Right atrium auricular region (tissue), 2 donors: ENCODE measurements at places on chromosomes 13 and 19. TPM values are rescaled to one million over a fixed set of nuclear protein-coding genes. Genes with fewer than 3 reads are reported as not detected.

- H3K36me3 ChIP-seq = no peaks in the 10 kb centered on the region
- no peak for DNase-seq
- no peaks in the 10 kb centered on the region for H3K27me3 ChIP-seq
Measured at GRCh38 chr13:21934284-21934683, 263.4 kb downstream of the FGF9 start.

GRCh38 chr19:10567656-10568055, 1.1 kb downstream of the CDKN2D start:
- DNase-seq = no peak
- no peak overlapping the region for H3K4me3 ChIP-seq
- no peaks in the 10 kb centered on the region for H3K4me1 ChIP-seq
- H3K27me3 ChIP-seq = no peaks in the 10 kb centered on the region

- H3K4me1 ChIP-seq = no peaks in the 10 kb centered on the region
- no peaks in the 10 kb centered on the region for H3K27me3 ChIP-seq
- H3K36me3 ChIP-seq = no peaks in the 10 kb centered on the region
- no peak overlapping the region for H3K27ac ChIP-seq
- DNase-seq = peak; percentile 70
Measured at GRCh38 chr13:28574617-28575142, 79.8 kb upstream of the FLT1 start.

MAST1 gene
- total RNA-seq = not detected

- H3K27ac ChIP-seq = no peak overlapping the region
- H3K4me1 ChIP-seq = peaks cover 9% of the 10 kb centered on the region
- H3K36me3 ChIP-seq = no peaks in the 10 kb centered on the region
- DNase-seq = no peak
- no peak overlapping the region for H3K4me3 ChIP-seq
Measured at GRCh38 chr13:44425041-44425814, 51.6 kb downstream of the SERP2 start.

- H3K4me1 ChIP-seq = no peaks in the 10 kb centered on the region
- H3K4me3 ChIP-seq = no peak overlapping the region
- no peaks in the 10 kb centered on the region for H3K27me3 ChIP-seq
- H3K27ac ChIP-seq = no peak overlapping the region
Measured at GRCh38 chr19:46000491-46001246, 5.4 kb downstream of the CCDC61 start.

DNA sequence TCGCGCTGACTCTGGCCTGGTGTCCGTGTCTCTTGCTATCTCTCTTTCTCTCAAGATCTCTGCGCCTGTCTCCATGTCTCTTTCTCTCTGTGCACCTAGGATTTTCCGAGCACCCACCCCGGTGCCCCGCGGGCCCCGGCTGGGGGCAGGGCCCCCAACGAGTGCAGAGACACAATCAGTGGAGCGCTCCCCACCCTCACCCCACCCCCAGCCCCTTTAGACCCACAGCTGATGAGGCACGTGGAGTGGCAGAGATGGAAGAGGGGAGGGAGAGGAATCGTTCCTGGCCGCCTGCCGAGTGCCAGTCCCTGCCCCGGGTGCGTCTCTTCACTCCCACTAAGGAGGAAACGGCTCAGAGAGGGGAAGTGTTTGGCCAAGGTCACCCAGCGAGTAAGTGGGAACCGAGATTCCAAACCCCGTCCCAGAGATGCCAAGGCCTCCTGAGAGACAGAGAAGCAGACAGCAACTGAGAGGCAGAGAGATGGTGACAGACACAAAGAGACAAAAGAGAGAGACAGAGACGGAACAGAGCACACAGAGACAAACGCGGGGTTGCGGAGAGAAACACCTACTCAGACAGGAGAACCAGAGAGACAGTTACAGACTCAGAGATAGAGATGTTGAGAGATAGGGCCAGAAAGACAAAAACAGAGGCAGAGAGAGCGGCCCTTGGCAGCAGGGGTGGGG, 626 bp upstream of the BCL3 start:
- peak; percentile 80 for DNase-seq
- peak overlapping the region; percentile 94 for H3K27ac ChIP-seq
- H3K4me1 ChIP-seq = peaks cover 87% of the 10 kb centered on the region
- H3K36me3 ChIP-seq = peaks cover 18% of the 10 kb centered on the region
- H3K4me3 ChIP-seq = peak overlapping the region; percentile 62

DNA sequence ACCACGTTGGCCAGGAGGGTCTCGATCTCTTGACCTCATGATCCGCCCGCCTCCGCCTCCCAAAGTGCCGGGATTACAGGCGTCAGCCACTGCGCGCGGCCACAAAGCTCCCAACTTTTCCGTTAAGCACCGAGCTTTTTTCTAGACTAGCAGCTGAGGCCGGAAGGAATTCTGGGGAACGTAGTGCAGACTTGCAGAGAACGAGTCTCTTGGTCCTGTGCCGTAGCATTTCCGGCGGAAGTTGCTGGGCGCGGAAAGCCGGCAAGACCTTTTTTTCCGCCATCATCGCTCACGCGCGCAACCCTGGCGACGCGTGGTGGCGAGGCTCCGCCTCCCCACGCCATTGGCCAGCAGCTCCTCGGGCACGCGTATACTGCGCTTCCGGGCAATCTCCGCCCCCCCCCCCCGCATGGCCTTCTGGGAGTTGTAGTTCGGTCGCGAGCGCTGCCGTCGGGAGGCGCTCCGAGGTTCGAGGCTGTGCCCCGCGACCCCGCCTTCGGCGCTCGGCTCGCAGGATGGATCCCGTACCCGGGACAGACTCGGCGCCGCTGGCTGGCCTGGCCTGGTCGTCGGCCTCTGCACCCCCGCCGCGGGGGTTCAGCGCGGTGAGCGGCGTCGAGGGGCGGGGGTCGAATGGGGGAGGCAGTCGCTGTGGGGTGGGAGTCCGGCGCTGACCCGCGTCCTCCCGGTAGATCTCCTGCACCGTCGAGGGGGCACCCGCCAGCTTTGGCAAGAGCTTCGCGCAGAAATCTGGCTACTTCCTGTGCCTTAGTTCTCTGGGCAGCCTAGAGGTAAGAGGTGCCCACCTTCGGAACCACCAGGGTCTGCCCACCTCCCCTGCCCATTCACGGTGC, at the start of gene MVB12A:
MVB12A (plus strand) TSS at position 427 of the 854 bp plus-strand sequence; CDS start at position 516, 89 bp downstream.
- peak within 1 kb of the TSS; percentile 93 for H3K4me3 ChIP-seq
- no peaks in the 10 kb centered on the region for H3K4me1 ChIP-seq
- peak within 1 kb of the TSS; percentile 80 for H3K27ac ChIP-seq
- no peaks in the 10 kb centered on the region for H3K27me3 ChIP-seq
- peak; percentile 98 for DNase-seq

ZNF221 gene
- 4.1 TPM for total RNA-seq

EHD2 gene
- total RNA-seq = 70.3 TPM

DNA sequence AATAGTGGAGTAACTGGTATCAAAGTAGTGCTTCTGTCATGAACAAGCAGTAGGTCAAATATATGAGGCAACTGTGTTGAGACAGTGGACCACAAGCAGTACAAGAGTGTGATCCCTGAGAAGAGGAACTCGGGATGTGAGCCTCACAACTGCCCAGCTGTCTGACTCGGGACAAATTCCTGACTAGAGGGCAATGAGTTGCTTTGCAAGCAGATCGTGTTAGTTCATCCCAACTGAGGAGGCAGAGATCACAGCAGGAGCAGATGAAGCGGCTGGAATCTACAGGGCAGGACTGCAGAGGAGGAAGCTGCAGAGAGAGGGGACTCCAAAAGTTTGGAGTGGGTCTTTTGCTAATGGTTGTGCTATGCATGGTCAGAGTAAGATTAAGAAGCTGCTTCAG, 741.1 kb downstream of the DIAPH3 start:
- no peak overlapping the region for H3K27ac ChIP-seq
- H3K36me3 ChIP-seq = no peaks in the 10 kb centered on the region
- H3K27me3 ChIP-seq = no peaks in the 10 kb centered on the region
- H3K4me3 ChIP-seq = no peak overlapping the region
- DNase-seq = no peak

DNA sequence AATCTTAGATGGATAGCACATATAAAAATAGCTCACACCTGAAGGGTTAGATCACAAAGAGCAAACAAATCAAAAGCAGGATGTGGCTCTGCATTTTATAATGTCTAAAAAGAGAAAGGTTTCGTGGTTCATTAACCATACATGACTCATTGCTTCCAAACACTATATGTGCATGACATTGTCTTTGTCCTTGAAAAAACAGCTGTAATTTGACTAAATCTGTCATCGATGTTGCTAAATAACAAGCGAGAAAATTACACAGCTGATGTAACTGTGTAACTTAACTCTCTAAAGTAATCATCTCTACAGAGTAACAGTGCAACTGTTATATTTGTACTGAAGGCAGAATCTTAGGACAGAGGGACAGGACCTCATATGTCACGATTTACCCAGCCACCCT, 383.1 kb upstream of the GPC6 start:
- H3K4me3 ChIP-seq = no peak overlapping the region
- no peaks in the 10 kb centered on the region for H3K4me1 ChIP-seq
- H3K27me3 ChIP-seq = no peaks in the 10 kb centered on the region
- H3K36me3 ChIP-seq = no peaks in the 10 kb centered on the region
- no peak overlapping the region for H3K27ac ChIP-seq
- no peak for DNase-seq

DNA sequence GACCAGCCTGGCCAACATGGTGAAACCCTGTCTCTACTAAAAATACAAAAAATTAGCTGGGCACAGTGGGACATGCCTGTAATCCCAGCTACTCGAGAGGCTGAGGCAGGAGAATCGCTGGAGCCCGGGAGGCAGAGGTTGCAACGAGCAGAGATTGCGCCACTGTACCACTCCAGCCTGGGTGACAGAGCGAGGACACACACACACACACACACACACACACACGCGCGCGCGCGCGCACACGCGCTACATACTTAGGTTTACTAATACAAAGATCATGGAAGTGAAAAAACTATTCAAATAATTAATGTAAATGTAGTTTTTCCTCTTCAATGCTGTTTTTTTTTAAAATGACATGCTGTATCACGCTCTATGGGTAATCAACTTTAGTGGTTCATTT, 58.5 kb upstream of the ZDHHC20 start:
- no peaks in the 10 kb centered on the region for H3K4me1 ChIP-seq
- H3K36me3 ChIP-seq = peaks cover 31% of the 10 kb centered on the region
- H3K27ac ChIP-seq = no peak overlapping the region
- no peak overlapping the region for H3K4me3 ChIP-seq

HSPB6 gene
- total RNA-seq = 104 TPM

DNA sequence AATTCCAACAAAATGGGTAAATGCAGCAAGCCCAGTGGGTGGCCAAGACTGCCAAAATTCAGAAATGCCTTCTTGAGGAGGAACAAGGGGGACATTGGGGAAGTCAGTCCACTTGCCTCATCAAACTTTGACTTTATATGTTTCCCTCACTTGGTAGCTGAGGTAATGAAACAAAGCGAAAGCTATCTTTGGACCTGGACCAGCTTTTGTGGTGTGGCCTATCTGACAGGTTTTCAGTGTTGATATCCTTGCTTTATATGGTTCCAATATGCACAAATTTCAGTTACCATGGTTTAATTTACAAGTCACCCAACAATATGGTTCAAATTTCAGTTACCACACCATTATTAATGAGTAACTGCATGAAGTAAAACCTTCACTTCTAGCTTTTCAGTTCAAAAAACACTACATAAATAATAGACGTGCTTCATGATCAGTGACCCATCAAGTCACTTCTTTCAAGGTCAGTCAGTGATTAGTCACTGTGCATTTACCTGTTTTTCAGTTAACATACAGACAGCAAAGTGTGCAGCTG, 17.7 kb upstream of the POU4F1 start:
- H3K4me1 ChIP-seq = no peaks in the 10 kb centered on the region
- no peaks in the 10 kb centered on the region for H3K27me3 ChIP-seq
- no peak overlapping the region for H3K4me3 ChIP-seq
- no peak overlapping the region for H3K27ac ChIP-seq
- DNase-seq = no peak
- peaks cover 13% of the 10 kb centered on the region for H3K36me3 ChIP-seq

DNA sequence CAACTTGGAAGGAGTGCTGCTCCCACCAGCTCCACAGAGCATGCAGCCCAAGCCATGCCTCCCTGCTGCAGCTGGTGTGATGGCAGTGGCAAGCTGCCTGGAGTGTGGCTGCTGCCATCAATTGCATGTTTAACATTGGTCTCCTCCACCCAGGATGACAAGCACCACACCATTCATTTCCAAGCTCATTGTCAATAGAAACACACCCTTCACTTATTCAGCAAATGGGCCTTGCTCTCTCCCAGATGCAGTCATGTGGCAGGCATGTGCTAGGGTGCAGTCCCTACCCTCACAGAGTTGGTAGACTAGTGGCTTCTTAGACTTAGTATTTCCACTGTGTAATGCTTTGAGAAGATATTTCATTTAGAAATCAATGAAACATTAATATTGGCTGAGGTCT, 70.8 kb upstream of the FGF14 start:
- DNase-seq = no peak
- H3K4me3 ChIP-seq = no peak overlapping the region
- no peaks in the 10 kb centered on the region for H3K4me1 ChIP-seq
- no peaks in the 10 kb centered on the region for H3K36me3 ChIP-seq

DNA sequence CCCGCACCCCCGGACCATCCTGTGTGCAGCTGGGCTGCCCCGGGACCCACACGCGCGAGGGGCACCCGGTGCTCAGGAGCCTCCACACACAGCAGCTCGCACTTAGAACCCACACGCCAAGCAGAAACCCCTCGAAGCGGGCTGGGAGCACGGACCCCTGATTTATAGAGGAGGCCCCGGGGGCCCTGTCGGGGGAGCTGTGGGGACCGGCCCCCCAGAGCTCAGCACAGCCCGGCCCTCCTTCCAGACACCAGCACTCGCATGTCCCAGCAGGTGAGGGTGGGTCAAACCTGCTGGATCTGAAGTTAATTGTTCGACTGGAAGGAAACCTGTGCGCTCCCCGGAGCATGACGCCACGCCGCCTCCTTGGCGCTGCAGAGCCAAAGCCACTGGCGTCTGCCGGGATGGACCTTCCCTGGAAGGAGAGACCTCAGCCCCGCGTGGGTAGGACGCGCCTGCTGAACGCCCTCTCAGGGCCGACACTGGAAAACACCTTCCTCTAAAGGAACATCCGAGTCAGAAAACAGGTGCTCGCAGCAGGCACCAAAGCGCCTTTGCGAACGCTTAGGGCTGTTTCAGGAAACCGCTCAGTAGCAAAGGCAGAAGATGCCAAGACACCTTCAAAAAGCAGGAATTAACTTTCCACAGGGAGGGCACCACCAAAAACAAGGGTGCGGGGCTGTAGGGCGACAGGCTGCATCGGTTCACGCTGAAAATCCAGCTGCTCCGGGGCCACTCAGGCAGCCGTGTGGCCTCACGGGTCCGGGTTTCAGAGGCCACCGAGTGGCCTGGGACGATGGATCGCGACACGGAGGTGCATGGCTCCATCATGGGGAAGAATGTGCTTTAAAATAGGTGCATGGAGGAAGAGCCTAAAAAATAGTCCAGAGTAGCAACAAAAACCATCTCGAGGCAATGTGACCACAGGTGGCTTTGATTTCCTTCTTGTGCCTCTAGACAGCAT, 37.8 kb upstream of the GRTP1 start:
- no peak for DNase-seq
- no peaks in the 10 kb centered on the region for H3K4me1 ChIP-seq
- no peaks in the 10 kb centered on the region for H3K27me3 ChIP-seq
- no peaks in the 10 kb centered on the region for H3K36me3 ChIP-seq
- H3K4me3 ChIP-seq = no peak overlapping the region

GRCh38 chr13:31174018-31174417, 12.3 kb upstream of the HSPH1 start:
- no peak overlapping the region for H3K27ac ChIP-seq
- H3K36me3 ChIP-seq = no peaks in the 10 kb centered on the region
- no peaks in the 10 kb centered on the region for H3K4me1 ChIP-seq
- DNase-seq = no peak
- H3K4me3 ChIP-seq = no peak overlapping the region

MUC16 gene
- 21.3 TPM for total RNA-seq

CGB8 gene
- not detected for total RNA-seq

- DNase-seq = peak; percentile 93
- H3K4me1 ChIP-seq = peaks cover 35% of the 10 kb centered on the region
- peak within 1 kb of the TSS; percentile 83 for H3K4me3 ChIP-seq
Measured at GRCh38 chr13:32586080-32586900, at the start of gene PDS5B. TSS of gene PDS5B (plus strand) at chr13:32586452. CDS start at chr13:32648773, 62,321 bp downstream.
